ENCODE measurements at places on chromosomes 7 and 10.

GRCh38 chr7:101333912-101334311 is 12.3 kb upstream of the IFT22 start:
- no peak for DNase-seq

GRCh38 chr10:104681485-104681884 is 40.4 kb downstream of the SORCS3 start:
- no peak for DNase-seq

DNA sequence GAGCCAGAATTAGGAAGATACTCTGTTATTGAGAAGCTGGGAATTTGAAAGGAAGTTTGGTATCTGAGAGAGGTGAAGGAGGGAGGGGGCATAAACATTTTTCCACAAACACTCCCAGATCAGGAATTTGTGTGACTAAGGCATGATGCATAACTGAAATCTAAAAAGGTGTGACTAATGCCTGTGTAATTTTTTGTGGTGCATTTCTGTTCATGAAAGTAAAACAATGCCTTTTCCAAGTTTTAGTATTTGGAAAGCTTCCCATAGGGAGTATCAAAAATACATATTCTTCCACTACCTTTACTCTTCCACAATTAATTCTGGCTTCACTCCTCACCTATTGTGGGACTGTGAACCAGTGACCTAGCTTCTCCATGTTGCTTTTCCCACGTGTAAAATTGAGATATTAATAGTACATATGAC is 56.4 kb upstream of the CAV2 start:
- DNase-seq, result no peak

- DNase-seq, result no peak
These were observed 280.2 kb upstream of the HGF start for GRCh38 chr7:82049891-82050533.

GRCh38 chr10:621981-622740 is 67.3 kb downstream of the DIP2C start:
- no peak for DNase-seq

DNA sequence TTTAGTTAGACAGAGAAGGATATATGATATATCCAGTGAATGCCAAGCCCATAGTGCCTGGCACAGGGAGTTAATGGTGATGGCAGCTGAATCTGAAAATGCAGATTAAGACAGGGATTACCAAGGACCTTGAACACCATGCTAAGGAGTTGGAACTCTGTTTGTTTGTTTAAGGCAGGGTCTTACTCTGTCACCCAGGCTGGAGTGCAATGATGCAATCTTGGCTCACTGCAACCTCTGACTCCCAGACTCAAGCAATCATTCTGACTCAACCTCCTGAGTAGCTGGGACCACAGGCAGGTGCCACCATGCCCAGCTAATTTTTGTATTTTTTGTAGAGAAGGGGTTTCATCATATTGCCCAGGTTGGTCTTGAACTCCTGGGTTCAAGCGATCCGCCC is 1.6 kb downstream of the AKR1D1 start:
- no peak for DNase-seq

All from effector memory CD8-positive, alpha-beta T cell (primary cell).